ENCODE measurements at places on chromosomes 4 and X. TPM values are rescaled to one million over a fixed set of nuclear protein-coding genes. Genes with fewer than 3 reads are reported as not detected.

- no peak for ATAC-seq
Measured at GRCh38 chr4:6492861-6493657, 20.6 kb upstream of the PPP2R2C start.

DNA sequence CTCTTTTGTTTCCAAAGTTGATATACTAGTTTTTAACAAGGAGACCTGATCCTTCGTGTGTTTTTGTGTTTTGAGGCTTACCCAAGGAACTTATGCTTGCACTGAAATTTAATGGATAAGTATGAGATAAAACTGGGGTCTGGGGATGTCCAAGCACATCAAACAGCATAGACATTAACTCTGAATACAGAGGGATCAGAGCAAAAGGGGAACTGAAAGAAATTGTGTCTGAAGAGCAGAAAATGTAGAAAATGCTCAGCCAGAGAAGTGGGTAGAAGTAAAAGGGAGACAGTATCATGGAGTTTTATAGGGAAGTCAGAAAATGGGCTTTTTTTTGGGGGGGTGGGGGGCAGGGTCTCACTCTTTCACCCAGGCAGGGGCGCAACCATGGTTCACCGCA is 695.4 kb downstream of the ARAP2 start:
- ATAC-seq = no peak

DNA sequence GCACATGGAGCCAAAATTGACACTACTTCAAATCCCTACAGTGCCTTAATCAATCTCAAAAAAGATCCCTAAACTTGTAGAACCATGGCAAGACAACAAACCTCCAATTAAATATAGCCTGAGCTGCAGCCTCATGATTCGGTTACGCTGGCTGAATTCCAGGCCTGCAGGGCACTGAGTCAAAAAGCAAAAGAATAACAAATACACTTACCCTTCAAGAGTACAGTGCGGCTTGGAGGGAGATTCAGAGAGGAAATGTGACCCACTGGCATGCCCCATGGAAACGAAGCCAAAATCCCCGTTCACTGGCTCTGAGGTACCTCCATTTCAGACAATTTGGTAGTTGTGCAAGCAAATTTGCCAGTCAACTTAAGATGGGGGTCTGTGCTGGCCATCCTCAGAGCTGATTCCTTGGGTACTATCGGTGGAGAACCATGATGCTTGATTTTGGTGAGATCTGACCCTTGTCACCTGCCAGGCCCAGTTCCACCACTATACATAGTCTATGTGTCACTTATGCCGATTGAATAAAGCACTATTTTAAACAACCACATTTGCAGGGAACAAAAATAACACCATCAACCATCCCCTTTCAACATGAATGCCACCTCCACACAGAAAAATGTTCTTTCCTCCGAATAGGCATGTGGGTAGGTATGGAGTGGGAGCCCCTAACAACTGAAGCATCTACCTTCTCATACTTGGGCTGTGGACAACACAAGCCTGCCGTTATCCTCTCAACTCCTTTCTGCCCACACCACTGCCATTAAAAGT is 2.1 kb downstream of the C4orf54 start:
- ATAC-seq = peak; percentile 21

DNA sequence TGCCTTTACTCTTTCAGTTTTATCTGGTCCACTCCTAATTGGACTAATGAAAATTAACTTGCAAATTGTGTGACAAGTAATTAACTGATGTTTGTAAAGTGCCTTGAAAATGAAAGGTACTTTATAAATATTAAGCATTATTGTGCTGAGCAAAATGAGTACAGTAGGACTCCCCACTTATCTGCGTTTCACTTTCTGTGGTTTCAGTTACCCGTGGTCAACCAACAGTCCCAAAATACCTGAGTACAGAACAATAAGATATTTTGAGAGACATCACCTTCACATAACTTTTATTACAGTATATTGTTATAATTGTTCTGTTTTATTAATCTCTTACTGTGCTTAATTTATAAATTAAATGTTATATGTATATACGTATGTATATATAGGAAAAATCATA is 27.4 kb upstream of the JADE3 start:
- no peak for ATAC-seq

- ATAC-seq = no peak
Measured at GRCh38 chr4:75107755-75108612, 175.1 kb downstream of the PARM1 start.

GRCh38 chr4:38002451-38003071 is 42.4 kb downstream of the PTTG2 start:
- ATAC-seq = no peak

- ATAC-seq = no peak
Measured at GRCh38 chr4:38647101-38647819, 16.7 kb upstream of the KLF3 start.

DNA sequence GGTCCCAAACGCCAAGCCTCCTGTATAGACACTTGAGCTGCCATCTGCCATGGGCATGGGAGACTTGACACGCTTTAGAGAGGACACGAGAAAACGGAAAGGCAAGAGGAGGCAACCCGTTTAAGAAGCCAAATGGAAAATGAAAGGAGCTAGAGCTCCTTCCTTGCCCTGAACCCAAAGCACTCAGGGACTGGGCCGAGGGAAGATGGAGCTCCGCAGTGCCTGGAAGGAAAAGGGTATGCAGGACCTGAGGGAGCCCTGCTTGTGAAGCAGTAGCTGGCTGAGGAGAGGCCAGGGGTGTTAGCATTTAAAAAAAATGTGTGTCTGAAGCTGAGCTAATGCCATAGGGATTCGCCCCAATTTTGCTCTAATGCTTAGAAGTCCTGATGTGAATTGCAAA is 15.1 kb downstream of the MCF2 start:
- ATAC-seq = no peak

DNA sequence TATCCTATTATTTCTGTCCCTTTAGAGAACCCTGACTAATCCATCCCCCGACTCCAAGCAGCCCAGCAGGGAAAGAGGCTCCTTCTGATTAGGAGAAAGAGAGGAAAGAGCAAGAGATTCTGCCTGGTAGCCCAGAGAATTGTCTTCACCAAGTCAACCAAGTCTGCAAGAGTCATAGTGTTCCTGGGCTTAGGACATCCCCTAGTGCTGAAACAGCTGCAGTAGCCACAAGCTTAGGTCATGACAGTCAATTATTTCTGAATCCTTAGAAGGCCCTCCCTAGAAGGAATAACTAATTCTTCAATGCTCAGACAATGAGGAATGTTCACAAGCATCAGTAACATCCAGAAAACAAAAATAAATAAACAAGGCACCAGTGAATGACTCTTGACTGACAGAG is 480.3 kb upstream of the GRIA3 start:
- no peak for ATAC-seq

DNA sequence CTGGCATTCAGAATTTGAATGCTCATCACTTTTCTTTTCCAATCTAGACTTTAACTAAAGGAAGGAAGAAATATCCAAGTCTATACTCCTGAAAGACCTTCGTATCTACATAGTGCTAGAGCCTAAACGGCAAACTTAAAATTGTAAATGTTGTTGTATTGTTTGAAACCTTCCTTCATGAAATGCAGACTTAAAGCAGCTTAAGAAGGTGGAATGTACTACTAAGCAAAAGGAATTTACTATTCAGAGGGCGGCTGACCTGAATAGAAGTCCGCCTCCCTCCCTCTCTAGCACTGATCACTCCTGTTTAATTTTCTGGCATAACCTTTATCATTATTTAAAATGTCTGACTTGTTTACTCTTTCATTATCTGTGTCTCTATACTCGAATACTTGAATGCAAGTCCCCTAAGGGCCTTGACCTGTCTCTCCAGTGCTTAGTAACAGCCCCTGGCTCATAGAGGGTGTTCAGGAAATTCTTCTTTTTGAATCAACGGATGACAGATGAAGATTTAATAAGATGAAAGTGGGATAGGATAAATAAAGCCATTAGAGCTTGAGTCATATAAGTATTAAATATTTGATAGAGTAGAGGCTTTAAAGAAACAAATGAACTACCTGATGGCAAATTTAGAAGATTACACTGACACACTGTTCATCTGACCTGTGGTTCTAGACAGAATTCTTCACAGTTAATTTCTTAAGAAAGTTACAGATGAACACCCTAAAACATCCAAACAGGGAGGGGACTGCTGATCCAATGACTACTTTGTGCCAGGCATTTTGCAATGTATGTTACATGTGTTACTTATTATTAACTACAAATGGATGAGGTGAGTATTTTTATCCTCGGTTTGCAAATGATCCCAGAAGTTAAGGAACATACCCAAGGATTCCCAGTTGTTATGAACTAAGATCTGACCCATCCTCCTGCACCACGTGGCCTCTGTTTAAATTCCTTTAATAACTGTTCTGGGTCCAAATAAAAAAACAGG is 20.2 kb upstream of the RBPJ start:
- ATAC-seq = peak; percentile 69

DNA sequence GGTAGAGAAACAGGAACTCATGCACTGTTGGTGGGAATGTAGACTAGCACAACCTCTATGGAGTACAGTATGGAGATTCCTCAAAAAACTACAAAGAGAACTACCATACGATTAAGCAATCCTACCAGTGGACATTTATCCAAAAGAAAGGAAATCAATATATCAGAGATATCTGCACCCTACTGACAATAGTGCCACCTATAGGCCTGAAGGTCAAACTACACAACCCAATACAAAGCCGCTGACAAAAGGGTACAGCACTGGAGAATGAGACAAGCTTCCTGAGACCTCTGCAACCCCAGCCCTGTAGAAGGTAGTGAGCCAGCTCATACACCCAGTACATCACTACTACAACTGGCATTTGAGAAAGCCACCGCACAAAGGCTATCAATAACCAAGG is 67.1 kb downstream of the CBR4 start:
- no peak for ATAC-seq

GRCh38 chrX:39016556-39016955 is 215.3 kb downstream of the MID1IP1 start:
- no peak for ATAC-seq

DNA sequence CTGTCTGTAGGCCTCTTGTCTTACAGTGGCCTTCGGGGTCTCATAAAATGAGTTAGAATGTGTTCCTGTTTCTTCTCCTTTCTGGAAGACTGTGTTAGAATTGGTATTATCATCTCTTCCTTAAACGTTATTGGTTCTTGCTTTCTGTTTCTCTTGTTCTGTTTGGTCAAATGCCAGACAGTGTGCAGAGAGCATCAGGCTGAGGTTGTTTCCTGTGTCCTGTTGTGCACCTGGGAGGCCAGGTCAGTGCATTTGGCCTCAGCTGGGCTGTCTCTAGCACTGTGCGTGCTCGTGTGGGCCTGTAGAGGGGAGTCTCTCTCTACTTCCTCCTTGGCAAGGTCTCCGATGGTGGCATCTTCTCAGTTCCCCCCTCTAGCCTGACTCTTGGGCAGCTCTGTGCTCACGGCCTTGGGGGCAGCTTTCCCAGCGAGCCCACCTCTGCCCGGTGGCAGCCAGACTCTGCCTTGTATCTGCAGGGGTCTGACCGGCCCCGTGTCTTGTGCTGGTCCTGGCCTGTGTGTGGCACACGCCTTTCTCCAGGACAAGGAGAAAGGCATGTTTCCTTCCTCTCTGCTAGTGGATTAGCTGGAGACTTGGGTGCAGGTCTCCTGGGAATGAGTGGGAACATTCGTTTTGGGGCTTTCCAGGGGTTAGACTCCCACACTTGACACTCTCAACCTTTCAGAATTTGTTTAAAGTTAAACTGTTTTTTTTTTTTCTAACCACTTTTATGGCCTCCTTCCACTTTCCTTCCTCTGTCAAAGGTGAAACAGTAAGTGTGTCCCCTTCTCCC is 62.3 kb downstream of the FAM193A start:
- ATAC-seq = no peak

GRCh38 chr4:99323756-99324155 is 2.6 kb upstream of the ADH1B start:
- ATAC-seq = peak; percentile 83

DNA sequence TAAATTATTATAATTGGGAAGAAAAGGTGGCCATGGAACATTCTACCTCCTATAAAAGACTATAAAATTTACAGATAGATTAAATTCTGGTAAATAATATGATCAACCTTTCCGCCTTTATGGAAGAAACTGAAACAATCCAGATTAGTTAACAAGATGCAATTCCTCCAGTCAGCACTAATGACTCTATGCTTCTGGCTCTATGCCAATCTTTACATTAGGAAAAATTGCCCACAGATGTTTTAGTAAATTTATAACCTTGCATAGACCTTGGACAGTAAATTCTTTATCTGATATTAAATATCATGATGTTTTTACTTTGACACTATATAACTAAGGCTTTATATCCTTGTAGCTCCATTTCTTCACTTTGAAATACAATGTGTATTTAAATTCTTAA is 2302.5 kb downstream of the ARAP2 start:
- no peak for ATAC-seq

DNA sequence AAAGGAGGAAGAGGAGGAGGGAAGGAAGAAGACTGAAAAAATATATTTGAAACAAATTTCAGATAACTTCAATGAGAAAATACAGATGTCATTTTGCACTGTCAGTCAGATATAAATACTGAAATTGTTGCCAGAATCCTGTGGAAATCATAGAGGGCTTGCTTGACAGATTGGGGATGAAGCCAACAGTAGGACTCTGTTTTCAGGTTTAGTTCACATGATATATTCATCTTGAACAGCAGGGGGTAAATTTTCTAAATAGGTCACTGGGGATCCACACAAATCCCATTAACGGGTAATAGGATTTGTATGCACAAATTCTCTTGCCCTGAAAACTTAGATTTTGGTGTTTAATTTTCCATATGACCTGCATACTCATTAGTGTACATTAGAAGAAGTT is 103.3 kb upstream of the PCDH18 start:
- ATAC-seq = no peak

DNA sequence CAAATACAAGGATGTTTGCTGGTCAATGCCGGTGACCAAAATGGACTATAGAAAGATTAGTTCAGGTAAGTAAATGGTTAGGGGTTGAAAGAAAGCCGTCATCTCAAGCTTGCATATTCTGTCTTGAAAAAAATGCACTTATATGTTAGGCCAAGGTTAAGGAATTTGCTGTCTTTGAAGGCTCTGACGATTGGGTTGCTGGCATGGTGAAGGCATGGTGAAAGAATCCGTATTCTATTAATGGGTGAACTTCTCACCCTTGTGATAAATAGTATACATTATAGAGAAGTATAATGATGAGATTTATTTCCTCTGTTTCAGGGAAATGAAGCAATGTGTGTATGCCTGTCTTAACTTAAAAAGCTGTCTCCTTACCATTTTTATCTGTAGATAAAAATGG is 132.6 kb downstream of the ADGRL3 start:
- ATAC-seq = no peak

GRCh38 chr4:128670513-128670912 is 139.0 kb upstream of the JADE1 start:
- ATAC-seq = no peak

- ATAC-seq = no peak
Measured at GRCh38 chr4:149785696-149786431, 29.8 kb downstream of the IQCM start.

- ATAC-seq = no peak
Measured at GRCh38 chrX:35276115-35276514, 333.5 kb downstream of the FAM47B start.

NSG1 gene
- 0.15 TPM for total RNA-seq

TSPYL2 gene
- 97.9 TPM for total RNA-seq

CENPVL2 gene
- total RNA-seq = not detected

IL3RA gene
- 7.0 TPM for total RNA-seq

PPP4R3C gene
- not detected for total RNA-seq

MRFAP1 gene
- total RNA-seq = 202 TPM

Measured in gastroesophageal sphincter (tissue), 4 donors.